CD14-positive monocyte (primary cell): ENCODE measurements at places on chromosomes 5 and 9. TPM values are rescaled to one million over a fixed set of nuclear protein-coding genes. Genes with fewer than 3 reads are reported as not detected.

DNA sequence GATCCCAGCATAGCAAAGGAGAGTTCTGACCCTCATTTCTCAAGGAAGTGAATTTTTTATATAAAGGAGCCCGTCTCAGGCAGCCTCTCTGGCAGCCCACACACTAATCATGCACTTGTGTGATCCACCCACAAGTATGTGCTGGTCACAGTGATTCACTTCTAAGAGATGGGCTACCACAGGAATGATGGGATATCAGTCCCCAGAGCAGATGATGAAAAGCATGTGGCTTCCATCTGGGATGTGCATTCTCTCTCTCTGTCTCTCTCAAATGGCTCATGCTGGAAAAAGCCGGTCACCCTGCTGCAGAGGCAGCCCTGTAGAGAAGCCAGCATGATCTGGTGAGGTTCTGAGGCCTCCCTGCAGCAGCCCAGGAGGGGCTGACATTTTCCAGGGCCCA, 74.2 kb upstream of the ADCY2 start:
- no peak for DNase-seq

GRCh38 chr5:165014439-165014838, 1509.0 kb downstream of the MAT2B start:
- peak; percentile 73 for DNase-seq

DNA sequence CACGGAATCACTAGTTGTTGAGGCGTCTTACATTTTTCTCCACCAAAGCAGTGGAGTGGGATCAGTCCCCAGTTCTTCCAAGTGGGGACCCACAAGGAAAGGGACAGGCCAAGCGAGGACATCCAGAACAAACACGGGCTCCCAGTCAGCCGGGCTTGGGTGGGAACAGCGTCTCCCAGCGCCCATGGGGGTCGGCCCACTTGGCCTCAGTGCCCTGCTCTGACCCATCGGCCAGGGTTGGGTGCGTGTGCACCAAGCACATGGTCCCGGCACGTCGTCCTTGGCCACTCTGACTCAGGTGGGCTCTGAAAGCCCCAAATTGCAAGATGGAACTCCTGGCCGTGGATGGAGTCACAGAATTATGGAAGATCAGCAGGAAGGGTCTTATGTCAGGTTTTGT, 37.9 kb downstream of the DBH start:
- no peak for DNase-seq

DNA sequence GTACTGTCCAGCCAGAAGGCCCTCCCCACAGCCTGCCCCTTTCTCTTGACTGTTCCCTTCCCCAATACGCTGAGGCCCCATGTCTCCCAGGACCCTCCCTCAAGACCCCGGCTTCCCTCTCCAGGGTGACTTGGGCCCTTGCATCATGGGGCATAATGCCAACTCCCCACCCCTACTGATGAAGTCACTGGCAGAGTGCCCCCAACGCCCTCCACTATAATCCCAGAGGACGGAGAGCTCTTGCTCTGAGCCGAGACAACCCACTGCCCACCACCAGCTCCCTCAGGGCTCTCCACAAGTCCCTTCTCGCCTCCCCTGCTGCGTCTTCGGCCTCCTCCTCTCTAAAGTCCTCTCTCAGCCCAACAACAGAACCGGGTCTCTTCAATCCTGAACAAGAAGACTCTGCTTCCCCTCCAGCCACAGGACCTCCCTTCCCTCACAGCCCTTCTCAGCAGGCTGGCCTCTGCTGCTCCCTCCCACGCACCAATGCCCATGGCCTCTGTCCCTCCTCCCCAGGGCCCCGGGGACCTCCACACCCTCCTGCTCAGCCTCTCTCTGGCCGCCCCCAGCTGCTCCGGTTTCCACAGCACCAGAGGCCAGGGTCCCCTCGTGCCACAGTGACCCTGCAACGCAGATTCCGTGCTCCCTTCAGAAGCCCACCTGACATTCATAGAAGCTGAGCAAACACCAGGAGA, 47.6 kb downstream of the ADAMTS2 start:
- DNase-seq = no peak

GRCh38 chr5:154595662-154596061, 117.6 kb upstream of the HAND1 start:
- no peak for DNase-seq

DNA sequence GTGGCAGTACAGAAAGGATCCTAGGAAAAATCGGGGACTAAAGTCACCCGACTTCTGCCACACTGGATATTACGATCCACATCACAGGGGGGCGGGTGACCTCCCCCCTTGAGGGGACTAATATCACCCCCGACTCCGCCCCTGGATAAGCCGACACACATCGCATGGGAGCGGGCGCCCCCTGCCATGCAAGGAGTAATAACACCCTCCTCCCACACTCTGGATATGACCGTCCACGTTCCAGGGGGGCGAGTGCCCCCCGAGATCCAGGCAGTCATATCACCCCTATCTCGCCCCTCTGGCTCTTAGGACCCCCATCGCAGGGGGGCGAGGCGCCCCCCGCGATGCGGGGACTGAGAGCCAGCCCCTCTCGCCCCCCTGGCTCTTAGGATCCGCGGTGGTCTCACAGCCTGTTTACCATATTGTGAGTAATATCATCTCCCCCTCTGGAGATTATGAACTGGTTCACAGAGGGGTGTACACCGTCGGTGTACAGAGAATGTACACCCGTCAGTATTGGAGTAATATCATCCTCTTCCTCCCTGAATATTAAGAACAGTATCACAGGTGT, 423.0 kb downstream of the DIRAS2 start:
- DNase-seq = peak; percentile 4

DNA sequence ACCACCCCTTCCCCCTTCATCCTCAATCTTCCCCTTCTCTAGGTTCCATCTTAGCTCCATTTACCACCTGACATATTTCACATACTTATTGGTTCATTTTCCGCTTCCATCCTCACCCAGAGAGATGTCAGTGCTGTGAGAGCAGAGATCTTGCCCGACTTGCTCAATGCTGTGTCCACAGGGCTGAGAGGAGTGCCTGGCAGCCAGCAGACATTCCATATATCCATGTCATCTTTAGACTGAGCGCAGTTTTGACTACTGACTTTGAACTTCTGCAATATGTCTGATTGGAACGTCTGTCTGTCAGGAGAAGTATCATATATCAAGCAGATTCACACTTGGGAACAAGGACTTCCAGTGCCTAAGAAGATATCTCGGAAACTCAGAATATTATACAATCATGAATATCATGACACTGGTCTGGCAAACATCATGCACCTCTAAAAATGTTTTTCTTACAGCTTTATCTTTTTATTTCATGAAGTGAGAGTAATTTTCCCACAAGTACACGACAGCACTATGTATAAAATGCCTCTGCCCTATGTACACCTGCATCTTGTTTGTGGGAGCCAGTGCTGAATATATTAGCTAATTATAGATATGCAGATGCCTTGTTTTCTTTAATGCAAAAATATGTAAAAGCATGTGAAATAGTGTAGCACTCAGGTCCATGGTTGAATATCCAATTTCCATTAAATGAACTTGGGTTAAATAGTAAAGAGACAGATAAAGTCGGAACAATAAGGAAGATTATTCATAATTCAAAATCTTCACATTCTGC, 454.0 kb upstream of the DAP start:
- no peak for DNase-seq

- DNase-seq = no peak
These were observed 108.6 kb upstream of the RAD23B start for GRCh38 chr9:107174441-107174840.

GRCh38 chr5:54458221-54458620, 2.7 kb downstream of the HSPB3 start:
- no peak for DNase-seq

- no peak for DNase-seq
These were observed 129.6 kb downstream of the KCNIP1 start for GRCh38 chr5:170633235-170634081.

GRCh38 chr5:121969660-121970295, 8.0 kb downstream of the SRFBP1 start:
- no peak for DNase-seq

GRCh38 chr5:94670726-94671125, 52.3 kb downstream of the SLF1 start:
- DNase-seq = no peak

GRCh38 chr5:36078430-36078829, 11.7 kb upstream of the UGT3A2 start:
- DNase-seq = no peak

GRCh38 chr5:132103332-132103951, 29.9 kb downstream of the CSF2 start:
- DNase-seq = peak; percentile 65

- DNase-seq = no peak
These were observed 8.4 kb downstream of the ZNF131 start for GRCh38 chr5:43129161-43129560.

- DNase-seq = no peak
These were observed 644.6 kb downstream of the PRR16 start for GRCh38 chr5:121108725-121109124.

DNA sequence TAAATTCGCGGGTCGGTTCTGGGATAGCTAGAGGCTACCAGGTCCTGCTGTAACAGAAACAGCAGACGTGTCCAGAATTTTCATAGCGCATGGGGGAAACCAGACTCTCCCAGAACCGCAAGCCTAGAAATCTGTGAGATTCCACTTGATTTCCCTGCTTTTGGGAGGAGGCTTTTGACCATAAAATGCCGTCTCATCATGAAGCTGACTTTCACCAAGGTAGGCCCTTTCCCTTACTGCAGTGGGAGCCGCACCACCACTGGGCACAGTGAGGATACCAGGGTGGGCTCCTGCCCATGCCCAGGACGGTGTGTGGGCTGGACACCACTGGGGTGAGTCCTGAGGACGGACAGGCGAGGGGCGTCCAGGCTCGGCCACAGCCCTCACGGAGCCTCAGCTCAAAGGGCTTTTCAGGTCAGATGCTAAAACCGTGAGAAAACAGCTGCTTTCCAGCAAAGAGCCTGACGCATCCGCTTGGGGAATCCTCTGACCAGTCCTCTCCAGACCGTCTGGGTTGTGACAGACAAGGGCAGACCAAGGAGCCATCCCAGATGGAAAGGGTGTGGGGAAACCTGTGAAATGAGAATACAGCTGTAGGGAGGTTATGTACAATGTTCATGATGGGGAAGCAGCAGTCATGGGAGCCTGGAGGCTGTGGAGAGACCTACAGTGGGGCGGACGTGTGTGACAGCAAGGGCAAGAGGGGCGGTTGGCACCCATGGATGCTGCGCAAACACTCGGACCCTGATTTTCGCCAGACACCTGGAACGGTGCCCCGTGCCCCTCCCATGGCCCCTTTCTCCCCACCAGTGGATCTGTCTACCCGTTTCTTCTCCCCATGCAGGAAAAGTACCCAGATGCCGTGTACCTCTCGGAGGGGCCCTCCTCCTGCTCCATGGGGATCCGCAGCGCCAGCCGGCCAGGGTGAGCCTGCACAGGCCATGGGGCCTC, 59.2 kb downstream of the IPPK start:
- no peak for DNase-seq

- DNase-seq = no peak
These were observed 665.2 kb downstream of the ANXA1 start for GRCh38 chr9:73816905-73817304.

DNA sequence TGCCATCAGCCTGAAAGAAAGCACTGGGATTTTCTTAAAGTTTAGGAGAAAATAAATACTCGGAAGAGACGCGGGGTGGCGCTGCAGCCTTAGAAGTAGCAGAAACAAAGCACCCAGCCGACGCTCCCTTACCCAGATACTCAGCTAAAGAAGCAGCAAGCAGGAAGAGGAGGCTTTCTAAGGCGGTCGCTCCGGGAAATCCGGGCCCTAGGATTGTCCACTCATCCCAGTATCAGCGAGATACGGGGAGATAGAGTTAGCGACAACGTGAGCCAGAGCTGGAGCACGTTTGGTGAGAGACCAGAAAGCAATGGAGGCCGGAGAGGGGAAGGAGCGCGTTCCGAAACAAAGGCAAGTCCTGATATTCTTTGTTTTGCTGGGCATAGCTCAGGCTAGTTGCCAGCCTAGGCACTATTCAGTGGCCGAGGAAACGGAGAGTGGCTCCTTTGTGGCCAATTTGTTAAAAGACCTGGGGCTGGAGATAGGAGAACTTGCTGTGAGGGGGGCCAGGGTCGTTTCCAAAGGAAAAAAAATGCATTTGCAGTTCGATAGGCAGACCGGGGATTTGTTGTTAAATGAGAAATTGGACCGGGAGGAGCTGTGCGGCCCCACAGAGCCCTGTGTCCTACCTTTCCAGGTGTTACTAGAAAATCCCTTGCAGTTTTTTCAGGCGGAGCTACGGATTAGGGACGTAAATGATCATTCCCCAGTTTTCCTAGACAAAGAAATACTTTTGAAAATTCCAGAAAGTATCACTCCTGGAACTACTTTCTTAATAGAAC, at the start of gene PCDHB2:
PCDHB2 (plus strand) TSS at position 135 of the 782 bp plus-strand sequence; CDS start at position 311, 176 bp downstream.
- no peak for DNase-seq

GRCh38 chr9:127252410-127253318, 11.9 kb upstream of the GARNL3 start:
- DNase-seq = no peak

DNA sequence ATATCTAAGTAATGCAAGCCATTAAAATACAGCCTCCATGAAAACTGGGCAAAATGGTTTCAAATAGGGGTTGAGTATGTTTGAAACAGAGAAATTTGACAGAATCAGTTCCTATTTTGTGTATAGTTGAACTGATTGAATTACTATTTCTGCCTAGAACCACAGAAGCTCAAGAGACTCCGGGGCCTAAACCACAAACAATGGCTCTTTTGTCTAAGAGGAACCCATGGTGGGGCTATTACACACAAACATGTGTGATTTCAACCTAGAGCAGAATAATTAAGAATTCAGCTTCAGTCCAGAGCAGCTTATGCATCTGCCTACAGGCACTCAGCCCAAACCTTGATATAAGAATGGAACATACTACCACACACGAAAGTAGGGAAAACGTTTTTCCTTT, 171.2 kb upstream of the MPDZ start:
- no peak for DNase-seq

DNA sequence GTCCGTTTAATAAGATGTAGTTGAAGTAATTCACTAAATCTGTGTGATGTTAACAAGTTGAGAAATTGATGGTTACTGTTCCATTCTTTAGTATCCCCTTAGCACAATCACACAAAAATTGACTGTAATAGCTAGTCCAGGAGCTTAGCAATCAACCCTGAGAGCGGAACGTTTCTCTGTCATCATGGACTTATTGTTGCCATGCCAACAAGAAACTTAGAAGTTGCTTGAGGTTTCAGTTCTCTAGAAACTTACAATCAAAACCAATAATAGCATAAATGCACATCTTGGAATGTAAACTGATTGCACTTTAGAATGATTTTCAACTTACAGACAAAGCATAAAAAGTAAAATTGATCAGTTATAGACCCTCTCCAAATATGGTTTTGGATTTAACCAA, 125.4 kb upstream of the ANKH start:
- DNase-seq = peak; percentile 88

DNA sequence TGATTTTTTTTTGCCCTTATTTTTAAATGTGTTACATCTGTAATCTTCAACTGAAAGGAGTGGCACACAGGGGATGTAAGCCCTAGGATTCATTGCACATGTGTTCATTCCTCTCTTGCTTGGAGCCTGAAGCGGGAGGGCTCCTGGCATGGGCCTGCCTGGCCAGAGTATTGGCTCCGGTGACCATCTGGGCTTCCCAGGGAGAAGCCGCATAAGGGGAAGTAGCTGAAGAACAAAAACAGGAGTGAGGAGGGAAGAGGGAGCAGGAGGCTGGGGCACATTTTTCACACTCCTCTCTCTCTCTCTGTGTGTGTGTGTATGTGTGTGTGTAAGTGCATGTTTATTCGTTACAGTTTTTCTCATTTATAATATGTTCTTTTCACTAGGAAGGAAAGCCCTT, 269.9 kb downstream of the PRR16 start:
- no peak for DNase-seq

The LRRC19 gene
- polyA plus RNA-seq = not detected in 2 replicates

The GABRA6 gene
- not detected for polyA plus RNA-seq

The ENTPD8 gene
- not detected in 2 replicates for polyA plus RNA-seq

The LHX3 gene
- not detected in 2 replicates for polyA plus RNA-seq

The HRH2 gene
- polyA plus RNA-seq = 71.7 and 75.5 TPM in 2 replicates

The RMND5B gene
- 27.4 and 27.5 TPM in 2 replicates for polyA plus RNA-seq

The NFIB gene
- polyA plus RNA-seq = not detected

The F2RL2 gene
- not detected in 2 replicates for polyA plus RNA-seq

The SAXO1 gene
- polyA plus RNA-seq = not detected in 2 replicates
